ENCODE measurements at places on chromosomes 2 and 18. TPM values are rescaled to one million over a fixed set of nuclear protein-coding genes. Genes with fewer than 3 reads are reported as not detected.

DNA sequence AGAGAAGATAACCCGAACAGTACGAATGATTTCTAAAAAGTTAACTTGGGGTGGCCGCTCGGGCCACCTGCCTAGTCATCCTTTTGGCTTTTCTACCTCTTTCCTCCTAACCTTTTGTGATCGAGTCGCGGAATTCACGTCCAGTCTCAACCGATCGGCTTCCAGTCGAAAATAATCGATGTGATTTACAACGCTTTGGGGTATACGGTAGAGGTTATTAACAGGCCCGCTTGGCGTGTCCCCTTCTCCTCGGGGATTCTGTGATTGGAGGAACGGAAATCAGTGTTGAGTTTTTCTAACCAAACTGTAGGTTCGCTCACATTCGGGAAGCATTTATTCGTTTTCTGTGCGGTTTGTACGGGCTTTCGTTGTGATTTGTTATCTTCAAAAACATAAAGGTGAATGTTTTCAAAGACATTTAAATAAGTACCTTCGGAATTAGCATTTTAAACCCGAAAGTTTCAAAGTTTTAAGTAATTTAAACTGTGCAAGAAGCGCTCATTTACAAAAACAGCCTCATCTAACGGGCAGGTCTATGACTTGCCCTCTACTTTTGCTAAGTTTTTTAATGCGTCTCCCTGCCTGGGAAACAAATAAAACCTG lies 588 bp upstream of the FOXI3 start:
- no peak for DNase-seq

DNA sequence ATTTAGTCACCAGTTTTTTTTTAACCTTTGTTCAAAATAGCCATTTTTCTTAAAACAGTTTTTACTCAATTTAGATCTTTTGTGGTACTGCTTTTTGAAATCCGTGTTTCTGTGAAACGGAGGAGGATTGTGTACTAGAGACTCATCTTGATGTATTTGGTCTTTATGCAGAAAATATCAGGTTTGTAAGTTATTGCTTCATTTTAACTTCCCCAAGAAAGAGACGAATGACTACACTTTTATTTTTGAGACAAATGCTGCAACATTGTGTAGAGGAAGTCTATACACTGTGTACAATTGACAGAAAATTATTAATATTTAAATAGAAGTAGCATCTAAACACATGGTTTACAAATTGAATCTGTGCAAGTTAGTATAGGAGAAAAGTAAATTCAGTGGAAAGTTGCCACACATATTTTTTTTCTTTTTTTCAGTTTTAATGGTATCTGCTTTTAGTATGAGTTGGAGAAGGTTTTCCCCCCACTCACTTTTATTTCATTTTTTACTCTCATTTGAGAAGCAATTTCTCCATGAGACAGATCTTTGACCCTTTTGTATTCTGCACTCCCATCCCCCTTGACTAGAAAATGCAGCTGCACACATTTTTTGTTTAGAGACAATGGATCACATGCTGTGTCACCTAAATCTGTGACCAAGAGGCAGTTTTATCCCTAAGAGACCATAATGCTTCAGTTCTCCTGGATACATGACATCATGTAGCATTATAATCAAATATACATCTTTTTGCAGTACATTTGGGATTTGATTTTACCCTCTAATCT lies 200.8 kb upstream of the STON1 start:
- DNase-seq, result no peak

GRCh38 chr18:61984349-61984748 lies 91.5 kb upstream of the RNF152 start:
- DNase-seq, result no peak

GRCh38 chr2:214765180-214765579 lies 44.3 kb downstream of the BARD1 start:
- no peak for DNase-seq

GRCh38 chr2:74267068-74267467 lies 68.7 kb downstream of the MTHFD2 start:
- peak; percentile 42 for DNase-seq

DNA sequence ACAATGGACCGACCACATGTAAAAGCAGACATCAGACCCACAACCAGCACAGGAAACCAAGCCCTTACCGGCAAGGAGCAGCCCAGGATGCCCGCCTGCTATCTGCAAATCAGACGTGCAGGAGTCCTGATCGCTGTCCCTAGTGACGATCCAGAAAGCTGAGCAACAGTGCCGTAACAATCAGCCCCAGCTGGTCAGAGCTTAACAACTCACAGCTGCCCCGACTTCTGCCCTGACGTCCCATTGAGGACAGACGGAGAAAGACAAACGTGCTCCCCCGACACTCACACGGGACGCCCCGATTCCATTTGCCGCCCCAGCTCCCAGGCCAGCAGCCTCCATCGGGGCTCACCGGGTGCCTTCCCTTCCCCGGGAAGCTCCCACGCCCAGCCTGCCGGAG lies 39.8 kb upstream of the PXDN start:
- DNase-seq, result no peak

Gene CD8B2
- not detected for total RNA-seq

Gene PROKR1
- 1.5 TPM for total RNA-seq

GRCh38 chr18:63314062-63314790 lies 5.3 kb downstream of the BCL2 start:
- no peak for DNase-seq

Gene RNF144A
- 9.8 TPM for total RNA-seq

Gene MYOM1
- total RNA-seq, result 0.17 TPM

GRCh38 chr18:33128581-33128980 lies 311.9 kb downstream of the CCDC178 start:
- no peak for DNase-seq

GRCh38 chr18:39841482-39842365 lies 2113.3 kb upstream of the PIK3C3 start:
- peak; percentile 79 for DNase-seq

- DNase-seq, result no peak
Observed at GRCh38 chr2:127581516-127582490, 46.3 kb downstream of the MYO7B start.

GRCh38 chr18:57806978-57807285 lies 3.8 kb upstream of the ATP8B1 start:
- no peak for DNase-seq

GRCh38 chr2:212428681-212429478 lies 109.7 kb downstream of the ERBB4 start:
- DNase-seq, result no peak

DNA sequence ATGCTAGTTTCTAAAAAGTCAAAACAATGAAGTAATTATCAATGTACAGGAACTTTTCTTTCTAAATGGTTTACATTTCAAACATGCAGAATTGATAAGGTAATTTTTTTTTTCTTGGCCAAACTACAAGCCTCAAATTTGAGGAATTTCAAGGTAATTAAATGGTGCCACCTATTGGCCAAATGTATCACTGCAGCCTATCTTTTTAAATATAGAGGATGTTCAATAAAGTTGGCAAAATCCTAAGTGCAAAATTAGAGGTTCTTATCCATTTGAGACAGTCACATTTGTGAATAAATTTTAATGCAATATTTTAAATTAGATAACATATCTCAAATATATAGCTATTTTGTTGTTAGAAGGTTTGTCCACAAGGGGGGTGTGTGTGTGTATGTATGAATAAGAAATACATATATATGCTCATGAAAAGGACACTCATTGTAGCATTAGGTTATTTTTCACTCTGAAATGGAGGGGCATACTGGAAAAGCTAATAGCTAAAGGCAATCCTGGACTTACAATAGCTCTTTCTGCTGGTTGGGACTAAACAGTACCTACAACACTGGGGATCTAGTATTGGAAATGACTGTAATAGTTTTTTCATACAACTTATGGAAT lies 26.2 kb downstream of the MMADHC start:
- DNase-seq, result no peak

GRCh38 chr2:129802290-129802689 lies 177.2 kb upstream of the RAB6C start:
- DNase-seq, result no peak

DNA sequence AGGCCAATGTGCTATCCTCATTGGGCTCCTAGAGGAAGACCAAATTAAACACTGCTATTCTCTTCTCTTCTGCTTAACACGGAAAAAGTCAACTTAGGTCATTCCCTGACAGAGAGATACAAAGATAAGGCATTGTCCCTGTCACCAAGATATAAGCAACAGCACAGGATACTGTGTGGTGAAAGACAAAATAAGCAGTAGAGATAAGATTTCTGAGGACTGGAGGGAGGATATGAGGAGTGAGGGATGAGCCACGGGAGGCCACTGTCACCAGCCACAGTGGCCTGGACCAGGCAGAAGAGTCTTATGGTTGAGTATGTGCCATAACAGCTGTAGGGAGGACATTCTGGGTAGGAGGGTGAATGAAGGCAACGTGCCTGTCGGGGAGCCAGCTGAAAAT lies 54.4 kb upstream of the SLC14A2 start:
- no peak for DNase-seq
